ENCODE measurements at places on chromosomes 4 and X.

GRCh38 chr4:173932701-173933100, 350.8 kb downstream of the FBXO8 start:
- DNase-seq: no peak

- no peak for DNase-seq
Observed at GRCh38 chr4:26015133-26015651, 101.2 kb downstream of the SMIM20 start.

DNA sequence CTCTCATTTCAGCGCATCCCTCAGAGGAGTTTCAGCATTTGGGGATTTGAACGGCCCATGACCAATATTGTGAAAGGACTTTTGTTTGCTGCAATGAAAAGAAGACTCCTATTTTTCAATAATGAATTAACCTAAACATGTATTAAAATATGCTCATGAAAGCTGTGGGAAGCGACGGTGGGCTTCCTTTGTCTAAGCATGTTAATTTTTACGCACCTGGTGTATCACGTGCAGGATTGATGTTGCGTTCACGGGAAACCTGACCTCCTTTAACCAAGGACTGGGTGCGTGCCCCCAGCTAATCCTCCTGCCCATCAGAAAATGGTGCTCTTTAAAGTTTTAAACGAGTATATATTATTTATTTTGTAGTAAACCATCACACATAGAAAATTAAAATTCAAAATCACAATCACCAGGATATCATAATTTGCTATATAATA, 590 bp upstream of the CCDC110 start:
- no peak for DNase-seq

GRCh38 chrX:50180073-50180940, 20.5 kb downstream of the AKAP4 start:
- no peak for DNase-seq

DNA sequence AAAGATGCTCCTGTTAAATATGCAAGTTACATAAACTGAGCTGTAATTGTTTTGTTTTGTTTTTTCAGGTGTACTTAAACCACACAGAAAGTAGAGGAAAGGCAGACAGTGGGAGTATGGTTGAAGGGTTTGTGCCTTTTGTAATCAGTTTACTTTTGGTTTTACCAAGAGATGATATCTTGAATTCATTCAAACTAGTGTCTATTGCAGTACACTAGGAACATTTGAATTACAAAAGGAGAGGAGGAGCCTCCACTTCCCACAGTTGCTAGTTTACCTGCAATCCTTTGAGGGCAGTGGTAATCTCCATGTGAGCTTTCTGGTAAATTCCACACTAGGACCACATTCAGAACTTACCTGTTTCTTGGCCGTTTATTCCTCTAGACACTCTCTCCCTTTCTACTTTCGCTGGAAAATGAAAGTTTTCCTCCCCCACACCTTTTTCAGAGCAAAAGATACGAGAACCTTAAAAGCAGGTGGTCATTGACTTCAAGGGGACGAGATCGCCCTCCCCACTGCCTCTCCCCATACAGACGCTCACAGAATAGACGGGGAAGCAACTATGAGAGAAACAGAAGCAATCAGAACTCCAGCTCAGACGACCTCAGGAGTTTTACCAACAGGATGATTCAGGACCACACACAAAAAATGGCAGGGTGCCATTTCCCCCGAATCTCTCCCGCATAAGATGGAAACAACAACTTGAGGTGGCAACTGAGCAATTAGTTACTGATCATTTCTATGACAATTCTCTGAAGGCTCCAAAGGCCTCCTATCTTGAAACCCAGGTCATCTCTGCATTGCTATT, 3.3 kb downstream of the RBM47 start:
- DNase-seq: peak; percentile 12

GRCh38 chr4:52689096-52689495, 30.0 kb upstream of the USP46 start:
- DNase-seq: no peak

- DNase-seq: no peak
Observed at GRCh38 chr4:47972181-47972580, 44.3 kb downstream of the CNGA1 start.

GRCh38 chrX:68183612-68184214, 249.6 kb downstream of the OPHN1 start:
- peak; percentile 16 for DNase-seq

- DNase-seq: no peak
Observed at GRCh38 chr4:22764183-22764582, 71.4 kb downstream of the GBA3 start.

DNA sequence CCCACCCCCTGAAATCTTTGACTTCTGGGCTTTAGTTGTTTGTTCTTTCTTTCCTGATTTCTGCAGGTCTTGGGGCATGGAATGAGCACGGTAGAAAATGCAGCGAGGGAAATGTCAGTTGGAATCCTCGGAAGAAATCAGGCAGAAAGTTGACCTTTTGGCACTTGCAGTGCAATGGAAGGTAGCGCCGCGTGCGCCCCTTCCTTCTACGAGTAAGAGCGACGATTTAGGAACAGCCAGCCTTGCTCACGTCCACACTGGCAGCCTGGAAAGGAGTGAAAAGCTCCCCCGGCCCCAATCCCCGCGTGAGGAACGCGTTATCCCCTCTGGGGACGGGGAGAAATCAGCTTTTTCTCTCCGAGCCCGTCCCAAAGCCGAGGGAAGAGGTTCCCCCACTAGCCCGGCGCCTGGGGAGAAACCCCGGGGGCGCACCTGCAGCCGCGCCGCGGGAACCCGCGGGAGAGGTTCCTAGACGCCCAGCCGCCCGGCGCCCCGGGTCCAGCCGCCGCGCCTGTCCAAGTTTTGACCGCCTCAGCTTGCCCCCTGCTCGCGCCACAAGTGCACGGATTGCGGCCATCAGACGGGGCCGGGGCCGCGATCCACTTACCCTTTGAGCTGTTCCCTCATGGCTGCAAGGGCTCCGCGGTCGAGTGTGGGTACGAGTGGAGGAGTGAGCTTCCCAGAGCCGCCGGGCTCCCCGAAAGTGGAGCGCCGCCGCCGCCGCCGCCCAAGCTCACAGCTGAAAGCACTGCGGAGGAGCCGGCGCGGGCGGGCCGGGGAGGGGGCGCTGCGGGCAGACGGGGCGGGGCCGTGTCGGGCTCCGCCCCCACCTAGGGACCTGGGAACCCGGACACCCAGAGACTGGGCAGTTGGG, 194.6 kb upstream of the FTHL17 start:
- peak; percentile 4 for DNase-seq

DNA sequence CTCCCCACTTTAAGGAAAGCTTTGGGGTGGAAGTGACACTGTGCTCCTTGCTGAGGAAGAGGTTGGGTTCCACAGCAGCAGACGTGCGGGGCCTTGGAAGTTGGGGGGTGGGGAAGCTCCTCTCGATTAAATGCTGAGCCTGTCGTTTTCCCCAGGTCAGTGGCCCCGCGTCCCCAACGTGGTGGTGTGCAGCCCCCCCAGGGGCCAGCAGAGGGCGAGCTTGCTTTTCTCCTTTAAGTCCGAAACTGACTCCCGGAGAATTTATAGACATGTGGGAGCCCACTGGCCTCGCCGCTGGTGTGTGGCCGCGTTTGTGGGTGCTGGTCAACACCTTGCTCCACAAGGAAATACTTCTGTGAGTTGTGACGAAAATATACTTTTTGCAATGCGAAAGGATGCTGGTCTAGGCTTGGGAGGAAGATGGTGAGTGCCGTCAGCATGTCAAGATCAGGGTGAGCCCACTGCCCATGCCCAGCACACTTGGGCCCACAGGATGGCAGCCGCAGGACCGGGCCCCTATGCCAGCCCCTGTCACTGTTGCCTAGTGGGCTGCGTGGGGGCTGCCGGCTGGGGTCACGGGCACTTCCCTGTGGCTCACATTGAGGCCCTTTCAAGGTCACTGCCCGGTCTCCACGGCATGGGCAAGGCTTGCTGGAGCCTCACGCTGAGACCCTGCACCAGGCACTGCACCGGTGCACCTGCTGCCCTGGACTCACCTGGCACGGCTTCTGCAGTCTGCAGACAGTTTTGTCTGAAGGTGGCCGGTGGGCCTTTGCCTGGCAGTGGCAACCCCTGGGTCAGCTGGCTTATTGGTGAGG, 9.4 kb downstream of the UVSSA start:
- DNase-seq: no peak

GRCh38 chrX:120281761-120282160, 29.5 kb downstream of the TMEM255A start:
- DNase-seq: no peak
